Posterior vena cava (tissue), 2 donors: ENCODE measurements at places on chromosomes 6 and 20.

DNA sequence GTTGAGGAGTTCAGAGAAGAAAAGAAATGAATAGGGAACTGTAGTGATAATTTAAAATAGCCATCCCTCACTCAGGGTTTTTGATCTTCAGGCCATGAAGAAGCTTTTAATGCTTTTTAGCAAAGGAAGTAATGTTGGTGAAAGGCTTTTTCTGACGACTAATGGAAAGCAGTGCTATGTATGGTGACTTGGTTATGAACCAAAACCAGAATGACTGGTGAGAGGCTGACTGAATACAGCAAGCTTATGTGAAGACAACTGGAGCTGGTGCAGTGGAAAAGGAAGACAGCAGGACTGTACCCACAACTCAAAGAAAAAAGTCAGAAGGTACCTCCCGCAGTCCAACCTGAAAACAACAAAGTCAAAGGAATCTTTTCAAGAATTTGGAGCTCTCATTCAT is 118.8 kb downstream of the PRDM1 start:
- DNase-seq: no peak

DNA sequence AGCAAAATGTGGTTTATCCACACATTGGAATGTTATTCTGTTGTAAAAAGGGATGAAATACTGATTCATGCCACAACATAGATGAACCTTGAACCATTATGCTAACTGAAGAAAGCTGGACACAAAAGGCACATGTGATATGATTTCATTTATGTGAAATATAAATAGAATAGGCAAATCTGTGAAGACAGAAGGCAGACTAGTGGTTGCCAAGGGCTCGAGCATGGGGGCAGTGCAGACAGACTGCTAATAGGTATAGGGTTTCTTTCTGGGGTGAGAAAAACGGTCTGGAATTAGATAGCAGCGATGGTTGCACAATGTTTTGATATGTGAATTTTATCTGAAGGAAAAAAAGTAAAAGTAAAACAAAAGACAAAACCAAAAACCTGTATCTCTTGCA is 54.6 kb upstream of the FNDC1 start:
- no peak for DNase-seq

DNA sequence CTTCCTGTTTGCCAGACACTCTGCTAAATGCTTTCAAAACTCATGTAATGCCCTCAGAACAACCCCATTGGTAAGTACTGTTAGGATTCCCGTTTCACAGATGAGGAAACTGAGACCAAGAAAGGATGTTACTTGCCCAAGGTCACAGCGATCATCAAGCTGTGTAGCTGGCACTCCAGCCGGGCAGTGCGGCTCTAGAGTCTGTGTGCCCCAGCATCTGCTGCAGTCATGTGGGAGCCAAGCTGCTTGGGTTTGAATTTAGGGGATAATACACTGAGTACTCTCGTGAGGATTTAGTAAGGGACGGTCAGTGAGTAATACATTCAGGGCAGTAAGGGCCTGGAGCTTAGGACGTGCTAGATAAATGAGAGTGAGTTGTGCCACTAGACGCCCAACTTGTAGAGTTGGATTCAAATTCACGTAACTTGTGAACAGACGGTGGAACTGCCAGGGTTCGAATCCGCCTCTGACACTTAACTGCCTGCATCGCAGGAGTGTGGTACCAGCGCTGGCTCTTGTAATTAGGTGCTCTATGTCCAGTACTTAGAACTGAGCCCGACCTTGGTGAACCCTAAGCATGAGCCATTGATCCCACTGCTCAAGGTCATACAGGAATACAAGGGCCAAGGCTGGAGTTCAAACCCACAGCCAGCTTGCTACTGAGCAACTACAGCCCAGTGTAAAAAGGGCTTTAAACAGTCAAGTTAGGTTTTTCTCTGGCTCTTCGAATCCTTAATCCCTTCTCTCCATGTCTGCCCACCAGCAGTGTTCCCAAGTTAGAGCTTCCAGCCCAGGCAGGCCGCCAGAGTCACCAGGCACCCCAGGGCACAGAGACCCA is 70.2 kb downstream of the EYA2 start:
- no peak for DNase-seq

GRCh38 chr20:37790900-37791299 is 97.1 kb downstream of the CTNNBL1 start:
- DNase-seq: no peak

DNA sequence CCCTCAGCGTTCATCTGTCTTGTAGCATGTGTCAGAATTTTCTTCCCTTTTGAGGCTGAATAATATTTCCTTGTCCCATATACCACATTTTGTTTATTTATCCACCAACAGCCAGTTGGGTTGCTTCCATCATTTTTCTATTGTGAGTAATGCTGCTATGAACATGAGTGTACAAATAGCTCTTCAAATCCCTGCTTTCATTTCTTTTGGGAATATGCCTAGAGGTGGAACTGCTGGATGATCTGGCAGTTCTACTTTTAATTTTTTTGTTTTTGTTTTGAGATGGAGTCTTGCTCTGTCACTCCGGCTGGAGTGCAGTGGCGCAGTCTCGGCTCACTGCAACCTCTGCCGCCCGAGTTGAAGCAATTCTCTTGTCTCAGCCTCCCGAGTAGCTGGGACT is 64.7 kb downstream of the SASH1 start:
- no peak for DNase-seq

DNA sequence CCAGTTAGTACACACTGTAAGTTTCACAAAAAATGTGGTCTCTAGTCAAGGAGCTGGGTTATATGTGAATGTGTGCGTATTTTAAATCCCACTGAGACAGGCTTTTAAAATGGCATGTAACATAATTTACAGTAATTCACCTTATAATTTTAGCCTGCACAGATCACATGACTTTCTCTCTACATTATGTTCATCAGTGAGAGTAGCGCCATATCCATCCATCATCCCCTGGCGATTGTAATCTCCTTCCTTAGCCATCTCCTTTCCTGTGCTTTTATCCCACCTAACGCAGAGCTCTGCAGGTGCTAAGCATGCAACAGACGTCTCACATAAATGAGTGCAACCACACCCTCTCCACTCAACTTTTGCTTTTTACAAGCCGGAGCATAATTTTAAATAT is 210.8 kb downstream of the TBC1D7 start:
- DNase-seq: no peak

DNA sequence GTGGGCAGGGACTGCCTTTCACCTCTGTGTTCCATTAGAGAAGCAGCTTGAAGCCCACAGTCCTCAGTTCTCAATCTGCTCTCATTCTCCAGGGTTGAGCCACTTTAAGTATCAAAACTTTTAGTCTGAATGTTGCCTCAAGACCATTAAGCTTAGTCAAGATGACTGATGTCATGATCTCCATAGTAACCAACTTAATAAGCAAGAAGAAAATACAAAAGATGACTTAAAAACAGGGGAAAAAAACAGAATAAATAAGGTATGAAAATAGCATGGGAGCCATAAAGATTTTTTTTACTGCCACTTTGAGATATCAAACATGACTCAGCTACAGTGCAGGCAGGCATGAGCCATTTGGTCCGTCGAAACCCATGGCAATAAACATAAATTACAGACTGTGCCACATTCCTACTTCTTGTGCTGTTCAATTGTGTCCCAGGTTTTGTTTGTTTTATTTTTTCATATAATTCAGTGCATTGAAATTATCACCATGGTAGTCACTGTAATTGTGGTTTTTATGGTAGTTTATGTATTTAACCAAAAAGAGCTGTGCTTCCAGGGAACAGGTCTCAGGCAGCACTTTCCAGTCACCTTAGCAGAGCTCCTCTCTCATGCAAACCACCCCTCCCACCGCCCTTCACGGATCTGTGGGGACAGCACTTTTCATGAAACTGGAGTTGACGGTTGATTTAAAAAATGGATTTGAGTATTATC is 156.5 kb upstream of the INSM1 start:
- no peak for DNase-seq

DNA sequence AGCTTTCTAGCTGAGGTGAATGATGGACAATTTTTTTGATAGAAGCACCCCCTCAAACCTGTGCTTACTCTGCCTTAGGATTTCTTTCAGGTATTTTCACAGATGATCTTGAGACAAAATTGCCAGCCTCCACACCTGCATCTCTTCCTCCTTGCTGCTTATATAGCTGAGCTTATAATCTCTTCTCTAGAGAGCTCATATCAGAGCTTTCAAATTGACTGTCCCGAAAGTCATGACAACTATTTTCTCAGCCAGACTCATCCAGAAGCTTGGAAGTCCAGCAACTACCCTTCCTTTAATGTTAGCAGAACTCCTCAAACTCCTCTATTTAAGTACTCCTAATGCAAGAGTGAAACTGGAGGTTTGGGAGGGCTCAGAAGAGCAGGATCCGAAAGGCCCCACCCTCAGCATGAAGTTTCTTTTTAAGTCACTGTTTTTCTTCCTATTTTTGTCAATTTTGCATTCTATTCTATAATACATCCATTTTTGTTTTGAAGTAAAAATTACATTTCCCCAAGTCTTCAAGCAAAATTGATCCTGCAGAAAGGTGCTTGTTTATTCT is 12.7 kb downstream of the CGA start:
- DNase-seq: no peak

DNA sequence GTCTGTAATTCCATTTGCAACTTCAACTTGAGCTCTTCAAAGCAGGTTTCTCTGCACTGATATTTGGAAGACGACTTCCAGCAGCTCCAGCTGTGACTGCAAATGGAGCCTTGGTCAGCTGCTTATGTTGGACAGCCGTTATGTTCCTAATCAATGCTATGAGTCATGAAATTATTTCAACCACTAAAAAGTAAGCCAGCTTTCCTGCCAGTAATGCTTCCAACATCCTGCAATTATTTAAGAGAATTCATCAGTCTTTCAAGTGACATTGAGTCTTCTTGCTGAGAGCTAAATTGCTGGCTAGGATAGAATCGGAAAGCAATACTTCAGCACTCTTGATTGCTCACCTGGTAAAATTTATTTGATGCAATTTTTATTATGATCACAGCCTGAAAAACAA is 375.7 kb downstream of the MMUT start:
- DNase-seq: no peak

DNA sequence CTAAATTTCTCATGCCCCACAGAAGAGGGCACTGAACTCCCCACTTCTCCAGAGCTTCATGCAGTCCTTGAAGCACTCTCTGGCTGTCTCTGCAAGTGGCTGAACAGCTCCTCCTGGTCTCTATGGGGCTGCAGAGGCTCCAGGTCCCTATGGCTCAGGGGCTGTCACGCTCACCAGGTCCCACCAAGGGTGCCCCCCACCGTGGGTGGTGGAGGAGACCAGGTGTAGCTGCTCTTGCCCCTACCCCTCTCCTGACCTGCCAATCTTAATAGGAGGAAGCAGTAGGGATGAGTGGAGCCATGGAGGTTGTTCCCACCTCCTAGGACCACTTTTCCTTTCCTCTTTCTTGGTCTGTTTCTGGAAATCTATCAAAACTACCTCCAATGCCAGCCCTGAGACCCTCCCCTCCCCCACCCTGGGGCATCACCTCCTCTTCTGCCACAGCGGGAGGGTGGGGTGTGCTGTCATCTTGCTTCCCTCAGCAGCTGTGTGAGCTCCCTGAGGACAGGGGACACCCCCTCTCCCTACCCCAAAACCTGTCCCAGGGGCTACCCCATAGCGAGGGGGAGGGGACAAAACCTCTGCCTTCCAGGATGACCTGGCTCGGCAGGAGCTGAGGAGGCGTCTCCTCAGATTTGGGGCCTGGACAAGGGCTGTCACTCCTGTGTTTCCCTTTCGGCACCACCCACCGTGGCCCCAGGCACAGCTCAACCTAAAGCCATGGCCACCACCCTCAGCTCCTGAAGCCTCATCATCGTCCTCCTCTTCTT is 12.0 kb upstream of the RAET1E start:
- DNase-seq: peak; percentile 73

DNA sequence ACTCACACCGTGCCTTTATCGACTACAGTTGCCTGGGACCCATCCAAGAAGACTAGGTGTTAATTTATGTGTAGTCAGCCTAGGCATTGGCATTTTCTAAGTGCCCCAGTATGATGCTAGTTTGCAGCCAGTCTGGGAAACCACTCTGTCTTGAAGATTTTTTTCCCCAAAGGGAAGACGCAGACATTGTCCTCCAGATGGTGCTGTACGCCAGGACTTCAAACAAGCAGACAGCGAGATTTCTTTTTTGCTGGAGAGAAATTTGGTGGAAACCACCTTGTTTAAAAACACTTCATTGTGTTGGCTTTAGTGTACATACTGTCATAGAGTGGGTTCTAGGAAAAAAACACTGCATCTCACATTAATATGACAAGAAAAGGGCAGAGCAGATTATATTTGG is 30.0 kb downstream of the ALDH5A1 start:
- no peak for DNase-seq

- DNase-seq: peak; percentile 91
These were observed 117.9 kb downstream of the GMDS start for GRCh38 chr6:2127484-2127911.

- no peak for DNase-seq
These were observed 79.2 kb downstream of the CBFA2T2 start for GRCh38 chr20:33568868-33569801.

DNA sequence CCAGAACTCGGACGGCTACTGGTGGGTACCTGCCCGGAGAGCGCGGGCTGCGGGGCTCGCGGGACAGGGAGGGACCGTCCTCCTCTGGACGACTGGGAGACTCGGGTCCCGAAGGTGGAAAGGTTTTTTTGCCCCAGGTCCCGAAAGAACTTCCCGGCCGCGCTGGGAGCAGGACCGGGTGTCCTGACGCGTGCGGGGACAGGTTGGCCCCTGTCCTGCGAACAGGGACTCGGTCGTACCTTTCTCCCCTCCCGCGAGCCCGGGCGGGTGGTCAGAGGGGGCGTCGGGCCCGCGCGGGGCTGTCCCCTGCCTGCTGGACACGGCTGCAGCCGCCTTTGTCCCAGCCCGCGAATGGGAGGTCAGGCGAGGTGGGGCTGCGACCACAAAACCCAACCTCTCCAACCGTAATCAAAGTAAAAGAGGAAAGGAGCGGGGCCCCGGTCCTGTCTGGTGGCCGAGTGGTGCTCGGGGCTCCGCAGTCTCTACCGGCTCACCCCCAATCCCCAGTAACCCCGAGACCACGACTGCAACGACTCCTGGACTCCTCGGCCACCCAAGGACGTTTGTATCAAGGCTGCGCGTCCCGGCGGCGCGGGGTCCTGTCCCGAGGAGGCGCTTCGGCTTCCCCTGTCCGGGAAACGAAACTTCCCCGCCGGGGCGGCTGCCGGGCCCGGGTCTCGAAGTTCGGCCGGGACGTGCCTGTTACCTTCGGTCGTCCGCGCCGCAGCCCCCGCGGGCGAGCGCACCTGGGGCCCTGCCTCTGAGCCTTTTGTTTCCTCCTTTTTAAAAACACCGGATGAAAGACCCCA is 798 bp downstream of the DSP start:
- DNase-seq: peak; percentile 83

DNA sequence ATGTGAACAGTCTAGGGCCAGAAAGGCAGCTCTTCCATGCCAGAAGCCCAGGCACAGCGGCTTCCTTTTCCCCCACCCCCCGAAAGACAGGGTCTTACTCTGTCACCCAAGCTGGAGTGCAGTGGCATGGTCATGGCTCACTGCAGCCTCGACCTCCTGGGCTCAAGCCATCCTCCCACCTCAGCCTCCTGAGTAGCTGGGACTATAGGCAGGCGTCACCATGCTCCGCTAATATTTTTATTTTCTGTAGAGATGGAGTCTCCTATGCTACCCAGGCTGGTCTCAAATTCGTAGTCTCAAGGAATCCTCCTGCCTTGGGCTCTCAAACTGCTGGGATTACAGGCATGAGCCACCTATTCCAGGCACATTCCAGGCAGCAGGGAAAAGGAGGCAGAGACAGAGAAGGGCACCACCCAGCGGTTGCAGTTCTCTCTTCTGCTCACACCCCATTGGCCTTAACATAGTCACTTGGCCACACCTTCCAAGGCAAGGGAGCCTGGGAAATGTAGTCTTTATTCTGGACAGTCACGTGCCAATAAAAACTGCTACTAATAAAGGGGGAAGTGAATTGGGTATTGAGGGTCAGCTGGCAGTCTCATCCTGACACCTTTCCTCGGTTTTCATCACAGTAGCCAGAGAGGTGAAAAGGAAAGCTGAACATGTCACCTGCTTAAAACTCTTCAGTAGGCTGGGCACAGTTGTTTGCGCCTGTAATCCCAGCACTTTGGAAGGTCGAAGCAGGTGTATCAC is 205.9 kb downstream of the ZMYND8 start:
- DNase-seq: peak; percentile 90
